ENCODE measurements at places on chromosomes 2 and 18.
A peak's percentile ranks its signal among the peaks of the same experiment; 100 is the strongest.

DNA sequence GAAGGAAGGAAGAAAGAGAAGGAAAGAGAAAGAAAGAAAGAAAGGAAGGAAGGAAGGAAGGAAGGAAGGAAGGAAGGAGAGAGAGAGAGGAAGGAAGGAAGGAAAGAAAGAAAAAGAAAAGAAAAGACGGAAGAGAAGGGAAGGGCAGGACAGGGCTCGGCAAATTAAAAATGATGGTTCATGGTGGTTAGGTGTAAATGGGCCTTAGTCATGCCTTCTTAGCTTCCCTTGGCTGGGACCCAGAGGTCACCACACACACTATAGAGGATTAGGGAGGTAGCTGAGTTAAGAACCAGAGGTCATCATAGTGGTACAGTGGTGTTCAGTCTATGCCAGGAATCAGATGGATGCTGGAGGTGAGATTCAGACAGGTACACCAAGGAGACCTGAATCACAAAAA, 9.3 kb upstream of the ATL2 start:
- no peak for DNase-seq

- DNase-seq: no peak
Measured at GRCh38 chr2:117170897-117171296, 643.6 kb upstream of the DDX18 start.

DNA sequence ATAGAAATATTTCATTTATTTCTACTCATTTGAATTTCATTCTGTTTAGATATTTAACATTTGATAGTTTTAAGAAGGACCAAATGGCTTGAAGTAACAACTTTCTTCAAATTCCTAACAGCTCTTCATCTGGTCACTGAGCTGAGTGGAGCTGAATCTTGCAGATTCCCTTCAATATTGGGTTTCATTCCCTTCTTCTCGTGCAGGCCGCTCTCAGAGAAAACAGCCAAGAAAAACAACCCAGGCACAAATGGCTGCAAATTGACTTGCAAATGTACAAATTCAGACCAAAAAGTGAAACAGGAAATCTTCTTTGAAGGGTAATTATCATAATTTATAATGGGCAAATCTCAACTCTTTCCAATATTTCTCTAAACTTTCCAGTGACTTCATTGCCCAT, 30.3 kb upstream of the GCG start:
- no peak for DNase-seq

DNA sequence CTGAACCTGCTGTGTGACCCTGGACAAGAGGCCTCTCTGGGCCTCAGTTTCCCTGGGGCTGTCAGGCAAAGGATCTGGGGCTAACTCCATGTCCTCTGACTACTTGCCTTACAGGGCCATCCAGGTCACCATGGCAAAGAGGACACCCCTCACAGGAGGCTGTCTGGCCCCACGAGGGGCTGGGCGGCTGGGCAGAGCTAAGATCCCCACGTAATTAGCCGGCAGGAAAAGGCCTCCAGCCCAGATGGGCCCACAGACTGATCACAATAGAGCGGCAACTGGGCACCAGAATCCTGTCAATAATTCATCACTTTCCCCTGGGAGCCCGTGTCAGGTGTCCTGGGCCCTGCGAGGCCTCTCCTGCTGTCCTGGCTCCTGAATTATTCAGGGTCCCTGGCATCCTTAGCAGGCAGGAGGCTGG, 44.8 kb upstream of the OTOF start:
- no peak for DNase-seq

GRCh38 chr2:152609154-152609553, 108.1 kb downstream of the PRPF40A start:
- no peak for DNase-seq

- no peak for DNase-seq
Measured at GRCh38 chr2:104321116-104321795, 532.7 kb upstream of the POU3F3 start.

DNA sequence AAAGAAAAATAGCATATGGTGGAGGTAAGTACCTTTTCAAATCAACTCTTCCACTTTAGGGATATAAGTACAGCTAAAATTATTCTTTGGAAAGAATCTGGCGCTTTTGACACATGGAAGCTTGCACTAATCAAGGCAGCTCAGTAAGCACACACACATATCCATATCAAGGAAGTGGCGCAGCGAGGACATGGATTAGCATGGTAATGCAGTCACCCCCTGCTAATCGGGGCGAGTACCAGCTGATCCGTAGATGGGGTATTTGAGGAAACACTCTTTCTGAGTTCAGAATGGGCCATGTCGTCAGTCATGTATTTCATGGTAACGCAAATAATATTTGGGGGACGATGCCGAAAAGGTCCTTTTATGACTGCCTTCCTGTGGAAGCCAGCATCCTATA, 245.3 kb downstream of the GBX2 start:
- DNase-seq: no peak

GRCh38 chr2:195477996-195478382, 179.0 kb upstream of the SLC39A10 start:
- peak; percentile 7 for DNase-seq

DNA sequence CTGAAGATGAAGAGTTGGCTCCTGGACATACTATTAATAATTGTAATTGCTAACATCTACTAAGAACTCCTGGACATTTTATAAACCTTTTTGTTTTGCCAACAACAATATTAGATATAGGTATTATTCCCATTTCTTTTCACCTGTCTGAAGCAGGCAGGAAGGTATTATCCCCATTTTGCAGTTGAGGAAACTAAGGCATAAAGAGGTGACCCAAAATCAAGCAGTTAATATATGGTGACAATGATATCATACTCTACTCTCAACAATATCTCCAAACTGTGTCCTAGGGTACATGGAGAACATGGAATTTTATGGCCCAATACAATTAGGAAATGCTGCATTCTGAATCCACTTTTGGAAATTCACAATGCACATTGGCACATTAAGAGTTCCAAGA, 1.8 kb upstream of the NMI start:
- DNase-seq: no peak

GRCh38 chr2:98647636-98648035, 39.2 kb downstream of the UNC50 start:
- DNase-seq: peak; percentile 51

DNA sequence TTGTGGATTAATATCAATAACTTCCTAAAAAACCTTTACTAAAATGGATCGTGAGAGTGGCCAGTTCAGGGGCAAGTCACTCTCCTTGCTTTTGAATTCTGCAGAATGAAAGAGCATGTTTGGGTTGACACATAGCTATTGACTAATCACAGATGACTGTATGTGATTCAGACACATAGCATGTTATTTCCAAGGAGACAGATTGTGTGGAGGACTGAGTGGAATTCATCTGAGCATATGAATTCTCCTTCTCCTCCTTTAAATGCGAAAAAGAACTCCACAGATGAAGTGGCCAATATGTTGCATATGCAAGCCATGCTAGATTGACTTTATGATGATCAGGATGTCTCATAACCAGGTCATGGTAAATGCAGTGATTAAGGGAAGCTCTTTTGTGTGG, 249.4 kb upstream of the FAM98A start:
- peak; percentile 75 for DNase-seq

DNA sequence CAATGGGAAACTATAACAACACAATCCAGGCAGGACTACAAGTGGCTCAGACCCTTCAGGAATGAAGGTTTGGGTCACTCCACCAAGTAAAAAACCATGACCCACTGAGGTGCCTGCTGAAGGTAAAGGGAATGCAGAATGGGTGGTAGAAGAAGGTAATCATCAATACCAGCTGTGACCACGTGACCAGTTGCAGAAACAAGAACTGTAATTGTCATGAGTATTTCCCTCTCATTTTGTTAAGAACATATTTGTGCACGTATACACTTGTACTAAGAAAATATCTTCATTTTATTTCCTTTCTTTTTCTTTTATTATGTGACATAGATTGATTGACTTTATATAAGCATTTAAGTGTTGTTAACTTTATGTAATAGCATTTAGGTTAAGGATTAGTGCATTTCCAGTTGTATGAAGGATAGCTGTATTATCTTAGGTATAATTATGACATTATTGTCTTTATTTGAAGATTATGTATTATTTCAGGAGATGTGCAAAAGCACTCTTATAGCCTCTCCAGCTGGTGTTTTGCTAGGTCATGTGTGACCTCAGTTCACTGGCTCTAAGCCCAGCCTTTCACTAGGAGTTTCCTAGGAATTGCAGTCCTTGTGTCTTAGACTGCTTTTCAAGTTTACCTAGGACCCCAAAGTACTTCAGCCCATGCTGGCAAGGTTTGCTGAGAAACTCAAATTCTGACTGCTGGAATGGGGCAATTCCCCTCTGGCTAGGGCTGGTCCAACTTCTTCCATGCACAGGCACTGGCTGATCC, 125.7 kb upstream of the DPP10 start:
- no peak for DNase-seq

DNA sequence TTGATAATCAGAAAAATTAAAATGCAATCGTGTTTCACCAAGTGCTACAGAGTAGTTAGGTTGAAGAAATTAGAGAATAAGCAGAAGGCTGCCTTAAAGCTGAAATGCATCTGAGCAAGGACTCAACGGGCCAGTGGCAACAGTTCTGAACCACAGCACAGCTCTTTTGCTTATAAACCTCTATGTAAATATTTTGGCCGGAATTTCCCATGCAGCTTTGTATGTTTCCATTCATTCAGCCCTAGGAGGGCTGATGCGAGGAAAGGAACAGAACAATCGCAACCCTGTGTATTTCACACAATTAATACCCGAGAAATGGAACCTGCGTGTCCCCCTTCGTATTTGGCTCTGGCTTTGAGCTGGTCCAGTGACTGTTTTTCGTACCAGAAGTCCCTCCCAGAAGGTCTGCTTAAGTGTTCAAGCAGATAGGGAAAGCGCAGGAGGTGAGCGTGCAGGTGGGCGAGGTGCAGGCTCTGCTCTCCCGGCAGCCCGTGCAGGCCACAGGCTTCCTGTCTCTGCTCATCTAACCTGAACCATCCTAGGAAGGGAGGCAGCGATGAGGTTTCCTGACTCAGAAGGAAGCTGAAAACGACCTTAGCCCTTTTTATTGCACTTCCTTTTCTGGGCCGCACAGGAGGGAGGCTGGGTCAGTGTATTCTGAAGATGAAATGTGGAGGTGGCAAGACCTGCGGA, 67.3 kb downstream of the ASB1 start:
- no peak for DNase-seq

- no peak for DNase-seq
Measured at GRCh38 chr2:231934441-231935206, 8.4 kb upstream of the NPPC start.

- DNase-seq: no peak
Measured at GRCh38 chr2:241720099-241720498, 14.3 kb upstream of the D2HGDH start.

DNA sequence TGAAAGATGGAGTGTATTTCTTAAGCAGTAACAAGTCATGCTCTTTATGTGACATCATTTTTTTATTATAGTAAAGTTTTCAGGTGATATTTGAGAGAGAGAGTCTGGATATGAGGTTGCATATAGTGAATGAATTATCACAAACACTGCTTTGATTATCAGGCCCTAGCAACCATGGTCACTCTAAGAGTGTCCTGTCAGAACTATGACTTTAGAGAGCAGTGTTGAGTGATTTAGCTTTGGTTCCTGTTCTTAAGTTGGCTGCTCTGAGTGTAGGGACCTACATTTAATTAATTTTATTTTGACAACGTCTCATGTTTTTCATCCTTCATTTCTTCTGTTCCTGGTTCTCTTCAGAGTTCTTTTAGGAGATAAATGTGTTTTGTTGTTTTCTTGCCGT, 275.5 kb downstream of the KCNJ3 start:
- DNase-seq: no peak

GRCh38 chr2:39434233-39434897, 2.7 kb downstream of the MAP4K3 start:
- no peak for DNase-seq

GRCh38 chr18:64219517-64219916, 70.6 kb upstream of the LINC00305 start:
- DNase-seq: no peak

DNA sequence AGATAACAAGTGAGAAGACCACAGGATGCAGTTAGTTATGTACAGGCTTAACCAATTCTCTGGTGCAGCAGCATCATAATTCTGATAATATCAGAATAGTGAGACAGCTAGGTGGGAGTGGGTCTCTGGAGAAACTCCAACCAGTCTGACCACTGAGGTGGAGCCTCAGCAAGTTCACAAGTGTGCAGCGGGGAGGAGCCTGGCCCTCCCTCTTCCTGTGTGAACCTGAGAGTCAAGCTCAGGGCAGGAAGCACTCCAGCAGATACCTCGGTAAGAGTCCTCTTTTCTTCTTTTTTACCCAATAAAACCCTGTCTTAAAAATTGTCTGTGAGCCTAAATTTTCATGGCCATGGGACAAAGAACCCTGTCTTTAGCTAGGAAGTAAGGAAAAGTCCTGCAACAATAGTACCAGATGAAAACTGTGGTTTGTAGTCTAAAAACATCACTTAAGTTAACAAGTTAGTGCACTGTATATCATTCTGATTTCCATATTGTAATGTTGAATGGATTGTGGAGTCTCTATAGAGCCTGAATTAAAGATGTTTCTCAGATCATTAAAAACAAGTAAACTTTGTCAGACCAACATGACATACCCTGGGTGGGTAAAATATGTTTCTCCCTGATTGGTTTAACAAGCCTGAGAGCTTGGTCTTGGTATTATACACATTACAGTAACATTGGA, 370.8 kb downstream of the TMEM182 start:
- no peak for DNase-seq

Data from fibroblast of mammary gland (primary cell).